T-helper 17 cell (primary cell): ENCODE measurements at places on chromosomes 3 and 15. TPM values are rescaled to one million over a fixed set of nuclear protein-coding genes. Genes with fewer than 3 reads are reported as not detected.
A peak's percentile ranks its signal among the peaks of the same experiment; 100 is the strongest.

DNA sequence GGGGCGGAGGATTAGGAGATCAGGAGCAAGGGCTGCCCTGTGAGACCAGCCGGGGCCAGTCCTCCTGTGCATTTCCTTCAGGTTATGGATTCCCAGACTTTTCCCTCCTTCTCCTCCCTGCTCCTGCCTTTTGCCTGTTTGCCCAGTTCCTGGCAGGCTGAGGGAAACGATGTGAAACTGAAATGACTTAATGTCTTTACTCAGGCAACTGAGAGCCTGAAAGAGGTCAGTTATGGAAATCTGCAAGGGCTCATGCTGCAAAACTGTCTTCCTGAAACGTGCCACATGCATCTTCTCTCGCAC is 57.2 kb downstream of the MESD start:
- DNase-seq: no peak

DNA sequence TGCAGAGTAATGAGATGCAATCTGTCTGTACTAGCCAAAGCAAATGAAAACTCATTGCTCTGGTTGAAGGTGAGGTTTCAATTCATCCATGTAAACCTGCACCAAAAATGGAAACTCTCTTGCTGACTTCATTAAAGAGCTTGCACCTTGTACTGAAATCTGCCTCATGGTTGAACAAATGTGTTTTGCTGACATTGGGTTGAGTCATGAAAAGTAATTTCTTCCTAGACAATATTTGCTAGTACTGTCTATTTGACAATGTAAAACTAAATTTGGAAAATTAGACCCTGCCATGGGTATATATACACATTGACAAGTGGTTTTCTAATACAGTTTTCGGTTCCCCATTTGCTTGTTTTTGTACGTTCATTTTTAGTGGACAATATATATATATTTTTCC is 33.3 kb downstream of the RYR3 start:
- DNase-seq: no peak

DNA sequence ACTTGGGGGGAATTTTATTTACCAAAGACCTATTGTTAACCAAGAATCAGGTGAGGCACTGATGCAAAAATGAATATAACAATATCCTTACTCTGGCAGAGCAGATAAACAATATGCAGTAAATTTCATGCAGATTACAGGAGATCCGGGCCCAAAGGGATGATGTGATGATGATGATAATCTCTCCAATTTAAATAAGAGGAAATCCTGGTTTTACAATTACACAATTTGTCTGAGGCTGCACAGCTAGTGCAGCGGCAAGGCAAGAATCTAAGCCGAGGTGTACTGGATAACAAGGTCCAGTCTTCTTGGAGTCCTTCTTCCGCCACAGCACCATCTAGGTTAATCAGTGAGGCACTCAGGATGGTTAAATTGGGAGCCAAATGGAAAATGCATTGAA is 2.4 kb upstream of the MESD start:
- no peak for DNase-seq

- peak; percentile 45 for DNase-seq
Observed at GRCh38 chr3:136194409-136195257, 1.5 kb downstream of the MSL2 start.

- no peak for DNase-seq
Observed at GRCh38 chr15:87355946-87356345, 900.6 kb downstream of the NTRK3 start.

DNA sequence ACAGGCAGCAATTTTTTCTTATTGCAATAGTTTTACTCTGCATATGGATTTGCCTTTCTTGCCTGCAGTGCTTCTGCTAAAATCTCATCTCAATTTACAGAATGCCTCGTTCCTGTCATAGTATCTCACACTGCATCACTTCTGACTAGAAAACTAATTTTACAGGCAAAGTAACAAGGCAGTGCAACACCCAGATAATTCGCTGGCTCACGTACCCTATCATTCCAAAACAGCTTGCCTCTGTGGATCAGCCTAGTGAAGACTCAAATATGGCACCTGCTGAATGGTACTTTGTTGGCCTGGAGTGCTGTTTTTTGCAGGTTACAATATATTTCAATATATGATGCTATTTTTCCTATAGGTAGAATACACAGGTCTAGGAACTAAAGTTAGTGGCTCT is 5.3 kb downstream of the EIF5A2 start:
- no peak for DNase-seq

Gene IGF2BP2
- 8.8 TPM for total RNA-seq

Gene CCR2
- total RNA-seq: 14.2 TPM

Gene PDZRN3
- not detected for total RNA-seq

Gene CCDC33
- not detected for total RNA-seq

Gene DAZL
- total RNA-seq: not detected
